ENCODE measurements at places on chromosomes 16 and 17.

GRCh38 chr16:69482410-69482991 lies 58.1 kb downstream of the CYB5B start:
- no peaks in the 10 kb centered on the region for H3K27me3 ChIP-seq
- no peak overlapping the region for H3K4me3 ChIP-seq
- DNase-seq: no peak
- H3K4me1 ChIP-seq: peaks cover 4% of the 10 kb centered on the region

DNA sequence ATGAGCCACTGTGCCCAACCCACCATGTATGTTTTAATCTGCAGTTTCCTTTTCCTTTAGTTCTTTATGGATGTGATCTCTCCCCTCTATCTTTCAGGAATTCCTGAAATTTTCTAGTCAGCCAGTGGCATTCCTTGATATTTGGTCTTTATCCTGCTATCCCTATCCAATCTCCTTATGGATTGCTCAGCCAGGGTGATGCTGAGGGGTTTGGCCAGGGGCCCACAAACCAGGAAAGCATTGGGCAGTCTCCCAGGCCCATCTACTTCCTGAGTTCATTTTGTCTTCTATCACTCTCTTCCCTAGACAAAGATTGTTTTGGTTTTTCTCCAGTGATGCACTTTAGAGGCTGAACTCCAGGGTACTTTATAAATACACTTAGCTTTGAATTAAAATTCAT lies 115.9 kb downstream of the KATNIP start:
- H3K36me3 ChIP-seq: peaks cover 3% of the 10 kb centered on the region
- H3K27me3 ChIP-seq: no peaks in the 10 kb centered on the region
- DNase-seq: no peak
- no peak overlapping the region for H3K27ac ChIP-seq
- H3K4me1 ChIP-seq: no peaks in the 10 kb centered on the region

DNA sequence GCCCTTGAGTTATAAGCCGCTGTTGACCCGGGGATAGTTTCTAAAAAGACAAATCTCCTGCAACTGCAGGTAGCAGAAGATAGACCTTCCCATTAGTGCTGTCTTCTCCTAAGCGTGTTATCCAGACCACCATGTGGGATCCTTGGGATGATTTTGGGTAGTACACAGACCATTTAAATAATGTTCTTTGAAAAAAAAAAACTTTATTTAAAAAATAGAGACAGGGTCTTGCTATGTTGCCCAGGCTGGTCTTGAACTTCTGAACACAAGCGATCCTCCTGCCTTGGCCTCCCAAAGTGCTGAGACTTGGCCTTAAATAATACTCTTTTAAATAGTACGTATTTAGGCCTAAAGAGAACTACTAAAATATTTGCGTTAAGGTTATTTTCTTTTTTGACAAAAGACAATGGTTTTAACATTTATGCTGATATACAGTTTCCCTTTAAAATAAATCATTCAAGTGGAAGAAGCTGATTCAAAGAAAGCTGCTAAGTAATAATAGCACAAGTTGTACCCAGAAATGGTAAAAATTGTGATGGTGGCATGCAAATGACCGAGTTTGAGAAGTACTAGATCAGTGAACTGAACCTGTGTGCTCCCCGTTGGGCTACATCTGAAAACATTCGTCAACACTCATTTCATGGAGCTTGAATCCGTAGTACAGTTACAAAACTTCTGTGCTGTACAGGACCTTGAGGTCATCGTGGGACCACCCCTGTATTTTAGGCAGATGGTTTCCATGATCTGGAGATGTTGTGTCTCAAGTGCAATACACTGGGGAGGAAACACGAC lies 24.0 kb downstream of the SMARCE1 start:
- DNase-seq: no peak
- no peak overlapping the region for H3K4me3 ChIP-seq
- H3K4me1 ChIP-seq: peaks cover 67% of the 10 kb centered on the region
- H3K36me3 ChIP-seq: peaks cover 11% of the 10 kb centered on the region
- no peaks in the 10 kb centered on the region for H3K27me3 ChIP-seq

DNA sequence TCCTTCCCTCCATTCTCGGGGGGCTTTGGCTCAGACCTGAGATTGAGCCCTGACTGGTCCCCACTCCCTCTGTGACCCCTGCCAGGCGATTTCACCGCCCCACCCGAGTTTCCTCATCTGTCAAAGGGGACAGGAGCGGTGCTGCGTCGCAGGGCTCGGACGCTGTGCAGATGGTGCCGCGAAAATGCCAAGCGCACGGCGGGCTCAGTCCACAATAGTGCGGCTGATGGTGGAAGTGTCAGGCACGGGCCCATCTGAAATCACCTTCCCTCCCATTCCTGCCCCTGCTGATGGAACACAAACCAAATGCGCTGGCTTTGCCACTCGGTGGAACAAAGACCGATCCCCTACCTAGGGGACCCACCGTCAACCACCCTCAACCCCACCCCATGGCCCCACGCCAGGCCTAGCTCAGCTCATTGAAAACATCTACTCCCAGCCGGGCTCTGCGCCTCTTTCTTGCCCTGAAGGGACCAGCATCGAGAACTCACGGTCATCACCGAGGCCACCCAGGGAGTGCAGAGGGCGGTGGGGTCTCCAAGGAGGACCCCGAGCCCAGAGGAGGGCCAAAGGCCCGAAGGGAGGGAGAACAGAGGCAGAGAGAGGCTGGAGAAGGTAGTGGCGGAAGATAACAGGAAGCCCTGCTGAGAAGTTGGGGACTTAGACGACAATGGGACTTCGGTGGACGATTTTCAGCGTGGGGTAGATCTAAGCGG lies 1.4 kb downstream of the CARHSP1 start:
- H3K4me3 ChIP-seq: peak overlapping the region; percentile 93
- no peaks in the 10 kb centered on the region for H3K27me3 ChIP-seq
- H3K27ac ChIP-seq: peak overlapping the region; percentile 88
- peaks cover 45% of the 10 kb centered on the region for H3K4me1 ChIP-seq

DNA sequence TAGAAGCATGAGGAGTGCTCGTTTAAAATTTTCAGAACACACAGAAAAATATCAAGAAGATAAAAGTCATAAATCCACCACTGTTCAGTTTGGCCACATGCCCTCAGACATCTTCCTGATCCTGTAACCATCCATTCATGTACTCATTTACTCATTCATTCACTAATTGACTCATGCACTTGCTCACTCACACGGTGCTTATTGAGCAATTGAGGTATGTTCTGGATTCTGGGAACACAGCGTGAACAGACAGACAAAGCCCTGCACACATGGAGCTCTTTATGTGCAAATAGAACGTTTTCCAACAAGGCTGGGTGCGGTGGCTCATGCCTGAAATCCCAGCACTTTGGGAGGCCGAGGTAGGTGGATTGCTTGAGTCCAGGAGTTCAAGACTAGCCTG lies 10.2 kb upstream of the NATD1 start:
- H3K27ac ChIP-seq: no peak overlapping the region
- H3K4me3 ChIP-seq: no peak overlapping the region
- H3K27me3 ChIP-seq: no peaks in the 10 kb centered on the region
- peaks cover 8% of the 10 kb centered on the region for H3K4me1 ChIP-seq
- no peaks in the 10 kb centered on the region for H3K36me3 ChIP-seq
- no peak for DNase-seq

DNA sequence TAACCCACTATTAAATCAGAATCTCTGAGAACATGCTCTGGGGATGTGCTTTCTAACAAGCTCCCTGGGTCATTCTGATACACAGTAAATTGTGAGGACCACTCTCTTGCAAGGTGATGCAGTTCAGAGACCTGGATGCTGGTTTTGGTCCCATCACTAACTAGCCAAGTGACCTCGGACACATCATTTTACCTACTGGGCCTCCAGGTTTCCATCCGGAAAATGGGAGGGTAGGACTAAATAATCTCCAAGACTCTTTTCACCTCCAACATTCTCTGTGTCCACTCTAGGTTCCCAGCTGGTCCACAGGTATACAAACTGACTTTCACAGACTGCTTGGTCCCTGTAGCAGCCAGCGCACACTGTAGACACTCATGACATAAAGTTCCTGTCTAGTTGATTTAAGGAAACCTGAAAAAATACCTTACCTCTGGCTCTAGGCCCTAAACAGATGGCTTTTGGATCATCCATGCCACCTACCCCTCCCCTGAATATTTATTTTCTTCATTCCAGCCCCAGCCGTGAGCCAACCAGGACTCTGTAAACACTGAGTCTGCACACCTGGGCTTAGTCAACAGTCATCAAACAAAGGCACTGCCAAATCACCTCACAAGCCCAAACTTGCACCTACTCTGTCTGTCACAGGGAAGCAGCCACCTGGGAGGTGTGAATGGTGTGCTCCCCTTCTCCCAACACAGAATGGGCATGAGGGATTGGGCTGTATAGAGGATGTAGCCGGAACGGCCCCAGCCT lies 51.3 kb upstream of the MRPS23 start:
- no peaks in the 10 kb centered on the region for H3K27me3 ChIP-seq
- no peak overlapping the region for H3K27ac ChIP-seq
- DNase-seq: no peak
- H3K4me1 ChIP-seq: peaks cover 5% of the 10 kb centered on the region
- H3K36me3 ChIP-seq: no peaks in the 10 kb centered on the region

DNA sequence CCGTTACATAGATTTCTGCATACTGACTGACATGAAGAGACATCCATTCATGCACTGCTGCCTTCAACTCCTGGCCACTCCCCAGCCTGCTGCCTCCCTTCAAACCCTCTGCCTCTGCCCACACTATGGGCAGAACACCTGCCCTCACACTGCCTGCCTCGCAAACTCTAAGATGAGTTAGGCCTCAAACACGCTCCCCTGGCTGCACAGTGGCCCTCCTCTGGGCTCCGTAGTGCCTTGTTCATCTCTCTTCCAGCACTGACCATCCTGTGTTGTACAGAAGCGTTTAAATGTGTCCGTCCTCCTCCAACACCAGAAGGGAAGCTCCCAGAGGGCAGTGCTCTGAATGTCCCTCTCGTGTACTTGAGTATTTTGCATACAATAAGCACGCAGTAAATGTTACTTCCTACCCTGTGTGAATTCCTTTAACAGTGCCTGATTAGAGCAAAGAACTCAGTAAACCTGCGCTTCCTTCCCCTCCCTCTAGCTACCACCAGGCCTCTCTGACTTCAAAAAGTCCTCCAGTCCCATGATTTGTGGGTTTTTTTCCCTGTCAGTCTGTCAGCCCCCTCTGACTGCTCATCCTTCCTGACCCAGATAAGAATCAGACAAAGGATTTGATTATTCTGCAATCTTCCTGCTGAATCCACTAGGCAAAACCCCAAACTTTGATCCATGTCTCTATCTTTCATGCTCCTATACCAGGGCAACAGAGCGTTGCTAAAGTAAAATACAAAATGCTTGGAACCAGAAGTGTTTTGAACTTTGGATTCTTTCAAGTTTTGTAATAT lies 3.9 kb downstream of the DHX33 start:
- H3K27ac ChIP-seq: no peak overlapping the region
- H3K27me3 ChIP-seq: no peaks in the 10 kb centered on the region
- no peak for DNase-seq
- peaks cover 40% of the 10 kb centered on the region for H3K36me3 ChIP-seq

DNA sequence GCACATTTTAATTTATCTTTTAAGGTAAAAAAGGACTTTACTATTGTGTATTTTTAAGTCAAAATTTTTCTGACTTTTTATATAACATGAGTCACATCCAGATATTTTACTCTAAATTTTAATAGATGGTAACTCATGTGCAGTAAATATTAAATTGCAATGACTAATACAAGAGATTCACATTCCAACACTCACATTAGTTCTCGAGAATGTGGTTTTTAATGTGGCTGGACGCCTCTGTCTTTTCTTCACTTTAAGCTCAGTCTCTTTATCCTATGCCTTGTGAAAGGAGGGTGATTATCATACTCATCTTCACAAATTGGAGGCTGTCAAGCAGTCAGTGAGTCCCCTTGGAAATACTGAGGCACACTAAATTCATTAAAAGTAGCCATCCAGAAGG lies 315.6 kb downstream of the HS3ST3B1 start:
- H3K27me3 ChIP-seq: no peaks in the 10 kb centered on the region
- H3K27ac ChIP-seq: no peak overlapping the region
- no peaks in the 10 kb centered on the region for H3K36me3 ChIP-seq
- no peak overlapping the region for H3K4me3 ChIP-seq

DNA sequence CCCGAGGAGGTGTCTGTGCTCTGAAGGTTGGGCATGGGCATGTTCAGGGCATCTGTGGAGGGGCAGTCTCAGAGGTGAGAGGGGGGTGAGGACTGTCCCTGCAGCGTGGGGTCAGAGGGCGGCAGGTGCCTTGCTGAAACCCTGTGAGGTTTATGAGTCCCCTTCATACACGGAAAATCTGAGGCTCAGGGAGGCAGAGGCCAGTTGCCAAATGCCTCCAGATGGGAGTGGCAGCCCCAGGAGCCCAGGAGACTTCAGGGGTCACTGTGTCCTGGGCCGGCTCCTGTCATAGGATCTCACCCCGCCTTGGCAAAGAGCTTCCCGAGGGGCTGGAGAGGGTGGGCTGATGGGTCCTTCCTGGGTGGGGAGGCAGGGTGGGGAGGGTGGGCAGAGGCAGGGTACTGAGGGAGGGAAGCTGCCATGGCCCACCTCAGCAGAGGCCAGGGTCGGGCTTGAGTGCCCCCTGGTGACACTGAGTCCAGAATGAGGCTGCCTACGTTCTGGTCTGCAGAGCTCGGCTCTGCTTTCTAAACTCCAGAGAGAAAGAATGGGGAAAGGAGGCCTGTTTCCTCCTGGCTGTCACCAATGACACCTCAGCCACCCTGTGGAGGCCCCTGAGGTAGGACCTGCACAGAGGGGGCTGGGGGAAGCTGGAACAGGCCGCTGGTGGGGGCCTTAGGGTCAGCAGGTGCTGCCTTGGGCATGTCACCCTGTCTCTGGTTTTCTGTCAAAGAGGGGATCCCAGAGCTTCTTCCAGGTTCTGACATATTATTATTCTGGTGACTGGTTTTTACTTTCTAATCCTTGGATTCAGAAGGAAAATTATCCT lies 1.1 kb downstream of the LGALS9 start:
- peak overlapping the region; percentile 79 for H3K27ac ChIP-seq
- peaks cover 2% of the 10 kb centered on the region for H3K36me3 ChIP-seq
- H3K4me1 ChIP-seq: peaks cover 27% of the 10 kb centered on the region
- peak overlapping the region; percentile 60 for H3K4me3 ChIP-seq

DNA sequence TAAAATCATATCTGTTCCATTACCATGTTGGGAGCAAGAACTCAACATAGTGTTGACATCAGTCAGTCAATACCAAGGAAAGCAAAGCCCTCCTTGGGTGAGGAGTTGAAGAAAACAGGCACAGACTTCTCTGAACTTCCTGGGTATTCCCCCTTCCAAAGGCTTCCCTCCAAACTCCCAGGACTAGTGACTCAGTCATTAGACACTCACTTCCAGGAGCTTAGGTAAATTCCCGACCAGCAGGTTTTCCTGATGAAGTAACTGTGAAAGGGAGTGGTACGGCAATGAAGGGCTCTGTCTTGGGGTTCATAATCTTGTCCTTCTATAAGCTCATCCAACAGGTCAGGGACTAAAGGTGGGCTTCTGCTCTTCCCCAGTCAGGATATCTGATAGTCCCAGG lies 293.8 kb upstream of the AXIN2 start:
- H3K36me3 ChIP-seq: no peaks in the 10 kb centered on the region
- H3K27me3 ChIP-seq: no peaks in the 10 kb centered on the region
- no peak overlapping the region for H3K27ac ChIP-seq
- no peak overlapping the region for H3K4me3 ChIP-seq
- peaks cover 2% of the 10 kb centered on the region for H3K4me1 ChIP-seq

GRCh38 chr16:14106457-14106856 lies 35.3 kb downstream of the MRTFB start:
- H3K36me3 ChIP-seq: no peaks in the 10 kb centered on the region
- H3K4me1 ChIP-seq: peaks cover 42% of the 10 kb centered on the region

- H3K27me3 ChIP-seq: peaks cover 11% of the 10 kb centered on the region
- DNase-seq: peak; percentile 28
- H3K4me3 ChIP-seq: no peak overlapping the region
- no peaks in the 10 kb centered on the region for H3K36me3 ChIP-seq
These were observed 98.2 kb downstream of the CYLD start for GRCh38 chr16:50839920-50840729.

GRCh38 chr16:425082-425718 lies at the start of gene RAB11FIP3:
Gene RAB11FIP3, plus strand, starts transcription at chr16:425649. Its CDS starts 358 bp downstream, at chr16:426007.
- H3K27ac ChIP-seq: peak within 1 kb of the TSS; percentile 84
- no peaks in the 10 kb centered on the region for H3K27me3 ChIP-seq
- H3K4me1 ChIP-seq: peaks cover 27% of the 10 kb centered on the region
- peak within 1 kb of the TSS; percentile 79 for H3K4me3 ChIP-seq

All from activated CD8-positive, alpha-beta T cell treated with anti-CD3 and anti-CD28 coated beads for 36 hours (primary cell).